RCC 7860 (cell line): ENCODE measurements at places on chromosomes 7 and 10.

DNA sequence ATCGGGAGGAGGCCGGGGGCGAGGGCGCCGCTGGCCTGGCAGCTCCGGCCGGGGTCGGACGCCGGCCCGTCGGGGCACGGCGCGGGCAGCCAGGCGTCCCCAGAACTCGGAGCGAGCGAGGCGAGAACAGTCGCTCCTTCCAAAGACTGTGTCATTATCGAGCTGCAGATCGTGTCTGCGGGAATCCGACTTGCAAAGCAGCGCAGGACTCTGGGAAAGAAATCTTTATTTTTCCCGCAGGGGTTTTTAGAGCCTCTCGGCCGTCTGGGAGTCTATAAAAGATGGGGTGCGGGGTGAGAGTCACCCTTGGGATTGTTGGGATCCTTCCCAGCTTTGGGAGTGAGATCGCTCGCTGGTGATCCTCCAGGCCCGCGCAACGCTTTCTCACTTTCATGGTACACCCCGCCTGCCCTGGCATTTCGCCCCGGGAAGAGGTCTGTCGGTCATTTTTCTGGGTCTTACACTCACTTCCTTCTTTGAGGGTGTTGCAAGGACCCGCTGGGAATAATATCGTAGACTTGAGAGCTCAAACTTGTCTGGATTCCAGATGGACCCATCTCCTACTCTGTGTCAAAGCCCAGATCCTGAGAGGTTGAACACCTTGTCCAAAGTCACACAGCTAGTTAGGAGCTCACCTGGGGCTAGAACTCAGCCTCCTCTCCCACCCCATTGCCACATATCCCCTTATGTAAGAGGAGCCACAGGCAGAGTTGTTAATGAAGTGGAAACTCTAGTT, 1.0 kb downstream of the UBTD1 start:
- DNase-seq: no peak

DNA sequence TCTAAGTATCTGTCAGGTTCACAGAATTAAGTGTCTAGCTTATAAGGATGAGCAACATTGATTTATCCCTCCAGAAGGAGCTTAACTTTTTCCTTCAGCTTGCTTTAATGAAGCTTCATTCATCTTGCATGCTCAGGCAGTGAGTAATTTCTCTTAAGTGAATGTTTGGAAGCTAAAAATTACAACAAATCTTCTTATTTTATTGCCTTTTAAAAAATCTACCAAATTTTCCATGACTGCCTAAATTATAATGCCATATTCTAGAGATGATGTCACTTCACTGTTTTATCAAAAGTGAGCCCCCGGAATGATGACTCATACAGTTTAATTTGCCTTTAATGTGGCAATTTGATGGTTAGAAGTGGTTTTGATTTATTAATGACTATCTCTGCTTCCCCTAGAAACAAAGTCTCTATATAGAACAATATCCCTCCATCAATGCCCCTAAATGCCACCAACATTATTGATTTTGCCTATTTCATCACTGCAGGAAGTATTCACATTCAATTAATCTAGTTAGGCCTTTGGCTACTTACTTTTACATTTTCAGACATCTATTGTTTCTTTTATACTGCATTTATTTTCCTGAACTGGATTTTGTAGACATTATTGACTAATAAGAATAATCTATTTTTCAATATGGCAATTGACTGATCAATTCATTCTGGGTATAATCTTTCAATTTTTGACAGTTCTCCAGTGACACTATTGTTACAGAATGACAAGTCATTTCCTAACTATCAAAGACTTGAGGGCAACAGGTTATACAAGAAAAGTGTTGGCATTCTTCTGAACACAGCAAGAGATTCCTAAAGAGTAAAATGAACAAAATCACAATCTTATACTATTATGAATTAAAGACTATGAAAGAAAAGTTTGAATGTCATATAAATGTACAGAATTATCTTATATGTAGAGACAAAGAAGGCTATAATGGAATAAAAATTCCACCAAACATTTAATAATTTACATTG, 139.3 kb upstream of the ODAD2 start:
- DNase-seq: peak; percentile 41

DNA sequence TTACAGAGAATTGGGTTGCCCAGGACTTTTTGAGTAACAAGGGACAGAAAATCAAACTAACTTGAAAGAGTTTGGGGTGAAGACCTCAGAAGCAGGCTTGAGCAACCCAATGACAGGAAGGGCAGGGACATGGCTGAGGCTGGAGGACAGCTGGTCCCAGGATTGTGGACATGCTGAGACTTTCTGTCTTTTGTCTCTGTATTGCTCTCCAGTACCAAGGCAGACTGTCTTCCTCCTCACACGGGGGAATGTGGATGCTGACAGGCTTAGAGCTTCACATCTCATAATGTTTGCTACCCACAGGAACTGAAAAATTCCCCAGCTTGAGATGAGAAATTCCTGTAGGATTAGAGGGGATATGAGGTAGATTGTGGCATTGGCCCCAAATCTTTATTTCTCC, 229.6 kb downstream of the PHF14 start:
- no peak for DNase-seq

DNA sequence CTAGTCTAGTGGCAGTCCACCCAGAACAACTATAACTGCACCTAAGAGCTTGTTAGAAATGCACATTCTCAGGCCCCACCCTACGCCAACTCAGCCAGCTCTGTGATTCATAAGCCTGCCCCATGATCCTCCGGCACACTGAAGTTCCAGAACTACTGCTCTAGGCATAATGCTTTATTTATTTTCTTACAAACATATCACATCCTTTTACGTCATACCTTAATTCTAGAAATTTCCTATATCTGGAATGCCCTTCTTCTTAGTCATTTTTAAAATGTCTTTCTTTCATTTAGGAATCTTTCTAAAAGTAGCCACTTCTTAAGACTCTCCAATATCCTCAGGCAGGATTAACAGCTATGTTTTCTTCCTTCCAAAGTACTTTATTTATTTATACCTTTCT, 480.1 kb downstream of the INHBA start:
- no peak for DNase-seq

GRCh38 chr10:29804025-29804852, 169.5 kb upstream of the SVIL start:
- peak; percentile 94 for DNase-seq

GRCh38 chr7:71652510-71652909, 520.6 kb downstream of the GALNT17 start:
- DNase-seq: no peak

DNA sequence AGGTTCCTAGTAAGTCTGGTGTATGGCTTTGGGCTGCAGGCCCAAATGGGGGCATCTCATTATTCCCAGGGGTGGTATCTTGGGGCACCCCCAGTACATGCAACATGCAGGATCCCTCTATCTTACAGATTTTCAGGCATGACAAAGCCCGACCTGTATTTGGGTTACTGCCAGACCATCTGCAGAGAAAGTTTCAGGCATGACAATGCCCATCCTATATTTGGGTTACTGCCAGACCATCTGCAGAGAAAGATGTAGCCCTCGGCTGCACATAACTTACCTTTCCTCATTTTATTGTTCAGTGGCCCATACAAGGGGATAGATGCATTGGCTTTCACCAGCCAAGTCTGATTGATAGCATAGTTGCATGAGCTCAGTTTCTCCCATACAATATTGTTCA, 112.2 kb upstream of the RAB18 start:
- no peak for DNase-seq
